Umbilical cord (tissue), 2 donors: ENCODE measurements at places on chromosomes 2 and 18.

- no peak for DNase-seq
These were observed 3.0 kb upstream of the ZNF516 start for GRCh38 chr18:76498064-76498463.

DNA sequence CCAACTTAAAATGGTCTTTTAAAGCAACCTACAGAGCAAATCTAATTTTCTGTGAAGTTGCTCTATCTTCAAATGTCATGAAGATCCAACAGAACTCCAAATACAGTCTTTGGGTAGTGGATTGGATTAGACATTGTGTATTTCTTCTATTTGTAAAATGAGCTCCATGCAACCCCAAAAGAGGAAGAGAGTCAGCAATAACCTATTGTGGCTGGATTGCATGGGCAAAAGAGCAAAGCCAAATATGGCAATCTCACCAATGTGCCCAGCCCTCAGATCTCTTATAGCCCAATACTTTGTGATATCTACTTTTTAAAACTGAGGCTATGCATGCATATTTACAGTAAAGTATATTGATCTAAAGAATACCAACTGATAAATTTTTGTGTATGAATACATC, 146.3 kb downstream of the TXNL1 start:
- no peak for DNase-seq

DNA sequence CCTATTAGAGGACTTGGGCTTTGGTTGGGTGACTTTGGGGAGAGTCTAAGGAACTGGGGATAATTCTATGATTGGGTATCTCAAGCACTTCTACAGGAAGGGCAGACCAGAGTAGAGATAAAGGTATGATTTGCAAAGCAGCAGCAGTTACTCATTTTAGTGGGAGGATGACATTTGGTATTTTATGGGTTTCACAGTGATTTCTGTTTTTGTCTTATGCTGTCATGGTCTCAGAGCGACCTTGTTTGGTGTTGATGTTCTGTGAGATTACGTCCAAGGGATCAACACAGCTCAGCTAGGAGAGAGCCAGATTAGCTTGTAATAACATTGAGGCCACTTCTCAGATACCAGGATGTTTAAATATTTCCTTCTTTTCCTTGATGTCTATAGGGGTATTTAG, 18.2 kb downstream of the TTR start:
- DNase-seq, result peak; percentile 20

GRCh38 chr2:171651667-171652415, 35.4 kb upstream of the DYNC1I2 start:
- no peak for DNase-seq

- no peak for DNase-seq
These were observed 4.5 kb downstream of the BOK start for GRCh38 chr2:241563031-241563507.

GRCh38 chr18:13035249-13035914, 44.2 kb downstream of the CEP192 start:
- no peak for DNase-seq

GRCh38 chr2:45233301-45233700, 224.0 kb upstream of the SIX2 start:
- DNase-seq, result no peak

- no peak for DNase-seq
These were observed 53.5 kb upstream of the ARHGAP15 start for GRCh38 chr2:143075711-143076110.

DNA sequence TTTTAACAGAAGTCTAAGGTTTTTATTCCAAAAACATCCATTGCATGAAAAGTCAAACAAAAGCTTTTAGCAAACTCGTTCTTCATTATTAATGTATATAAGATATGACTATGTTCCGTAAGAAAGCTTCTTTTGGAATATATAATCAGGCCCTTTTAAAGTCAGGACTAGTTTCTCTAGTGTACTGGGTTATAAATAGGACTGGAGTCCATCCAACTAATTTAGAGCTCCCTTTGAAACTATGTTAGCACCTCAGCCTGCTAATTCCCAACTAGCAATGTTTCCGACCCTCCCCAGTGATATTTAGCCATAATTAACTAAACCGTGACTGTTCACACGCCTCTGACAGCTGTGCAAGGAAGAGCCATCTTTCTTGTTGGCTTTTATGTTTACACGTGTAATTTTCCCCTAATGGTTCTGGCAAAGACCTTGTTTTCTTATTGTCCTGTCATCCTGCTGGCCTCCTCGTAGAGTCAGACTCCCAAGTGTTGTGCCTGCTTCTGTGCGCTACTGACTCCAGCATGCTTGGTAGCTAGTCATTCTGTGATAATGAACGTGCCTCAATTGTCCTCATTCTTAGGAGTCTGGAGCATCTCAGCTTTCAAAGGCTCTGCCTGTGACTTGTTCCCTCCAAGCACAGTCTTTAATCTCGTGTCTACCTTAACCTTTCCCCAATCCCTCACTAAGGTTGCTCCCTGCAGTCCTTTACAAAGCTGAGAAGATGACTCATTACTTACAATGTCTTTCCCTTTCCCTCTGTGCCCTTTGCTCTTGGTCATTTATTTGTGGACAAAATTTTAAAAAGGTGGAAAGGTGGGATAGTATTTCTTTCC, 172.2 kb upstream of the RASGRP3 start:
- no peak for DNase-seq

GRCh38 chr2:223789423-223789822, 48.0 kb downstream of the AP1S3 start:
- DNase-seq, result no peak

DNA sequence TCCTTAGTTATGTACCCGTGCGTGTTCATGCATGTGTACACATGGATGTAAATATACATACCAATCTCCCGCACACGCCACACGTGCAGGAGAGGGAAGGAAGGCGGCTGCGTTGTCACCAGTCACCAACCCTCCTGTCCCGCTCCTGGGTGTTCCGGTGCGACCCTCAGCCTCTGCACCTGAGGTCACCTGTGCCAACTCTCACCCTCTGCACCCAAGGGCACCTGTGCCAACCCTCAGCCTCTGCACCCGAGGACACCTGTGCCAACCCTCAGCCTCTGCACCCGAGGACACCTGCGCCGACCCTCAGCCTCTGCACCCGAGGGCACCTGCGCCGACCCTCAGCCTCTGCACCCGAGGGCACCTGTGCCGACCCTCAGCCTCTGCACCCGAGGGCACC, 192.8 kb upstream of the SALL3 start:
- DNase-seq, result no peak

DNA sequence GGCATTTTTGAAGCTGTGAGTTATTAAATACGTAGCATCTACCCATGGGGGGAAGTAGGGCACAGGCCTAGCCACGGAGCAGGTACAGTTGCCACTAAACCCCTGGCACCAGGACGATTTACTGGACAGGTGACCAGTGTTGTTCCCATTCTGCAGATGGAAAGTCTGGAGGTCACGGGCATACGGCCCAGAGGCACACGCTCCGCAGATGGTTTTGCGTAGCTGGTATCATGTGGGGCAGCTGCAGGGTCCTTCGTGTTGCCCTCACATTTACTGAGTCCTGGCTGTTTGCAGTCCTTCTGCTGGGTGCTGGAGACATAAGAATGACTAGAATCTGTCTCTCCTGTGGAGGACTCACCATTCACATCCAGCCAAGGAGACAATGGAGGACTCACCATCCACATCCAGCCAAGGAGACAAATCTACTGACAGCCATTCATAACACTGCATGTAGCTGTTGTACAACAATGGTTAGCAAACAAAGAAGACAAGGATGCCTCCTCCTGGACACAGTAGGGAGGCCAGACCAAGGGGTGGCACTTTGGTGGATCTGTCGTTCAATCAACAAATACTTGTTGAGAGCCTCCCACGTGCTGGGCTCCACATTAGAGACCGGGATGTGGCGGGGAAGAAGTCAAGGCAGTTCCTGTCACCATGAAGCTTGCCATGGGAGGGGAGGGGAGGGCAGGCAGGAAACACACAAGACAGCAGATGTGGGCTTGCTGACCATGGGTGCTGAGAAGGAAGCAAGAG, 24.9 kb downstream of the TWIST2 start:
- DNase-seq, result no peak

- DNase-seq, result no peak
These were observed 3.1 kb downstream of the RPRD1A start for GRCh38 chr18:36064027-36064808.

DNA sequence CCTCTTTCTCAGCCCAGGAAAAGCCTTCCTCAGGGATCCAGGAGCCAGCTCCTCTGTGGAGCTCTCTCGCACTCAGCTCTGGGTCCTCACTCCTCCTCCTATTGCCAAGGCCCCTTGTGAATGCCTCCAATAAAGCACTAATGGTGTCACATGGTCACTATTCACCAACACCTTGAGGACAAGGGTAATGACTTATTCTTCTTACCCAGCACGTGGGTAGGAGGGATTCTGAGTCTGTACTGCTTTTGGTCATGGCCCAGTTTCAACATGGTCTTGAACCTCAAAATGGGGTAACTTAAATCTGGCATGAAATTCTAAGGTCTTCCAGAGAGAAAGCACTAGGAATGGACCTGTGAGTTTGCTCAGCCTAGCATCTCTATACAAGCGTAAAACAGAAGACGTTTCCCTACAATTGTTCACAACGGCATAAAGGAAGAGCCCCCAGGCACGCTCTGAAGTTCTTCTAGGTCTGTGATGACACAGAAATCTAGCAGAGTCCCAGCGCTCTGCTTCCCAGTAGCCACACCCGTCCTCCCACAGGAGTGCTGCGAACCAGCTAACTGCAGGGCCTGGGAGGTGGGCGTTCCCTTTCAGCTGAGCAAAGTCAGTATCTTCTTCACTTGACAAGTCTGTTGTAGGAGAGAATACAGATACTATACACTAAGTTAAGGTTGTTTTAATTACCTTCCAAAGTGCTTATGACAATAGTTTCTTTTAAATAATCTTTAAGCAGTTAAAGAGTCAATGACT, 14.6 kb upstream of the KIDINS220 start:
- peak; percentile 81 for DNase-seq

DNA sequence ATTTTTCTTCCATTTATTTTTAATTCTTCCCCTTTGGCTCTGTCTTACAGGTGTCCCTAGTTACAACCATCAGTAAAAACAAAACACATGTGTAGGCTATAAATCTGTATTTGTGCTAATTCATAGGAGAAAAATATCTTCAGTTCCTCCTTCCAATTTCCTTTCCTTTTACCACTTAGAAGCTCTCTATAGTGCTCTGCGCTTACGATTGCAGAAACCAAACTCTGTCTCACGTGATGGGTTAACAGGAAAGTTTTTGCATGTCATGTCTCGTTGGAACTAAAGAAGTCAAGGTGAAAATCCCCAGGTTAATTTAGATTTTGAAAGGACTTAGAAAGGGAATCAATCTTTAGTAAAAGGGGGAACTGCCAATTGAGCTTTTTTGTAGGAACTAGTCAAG, 1390.5 kb upstream of the ZEB2 start:
- no peak for DNase-seq

GRCh38 chr18:62625019-62625418, 90.3 kb upstream of the PHLPP1 start:
- no peak for DNase-seq

DNA sequence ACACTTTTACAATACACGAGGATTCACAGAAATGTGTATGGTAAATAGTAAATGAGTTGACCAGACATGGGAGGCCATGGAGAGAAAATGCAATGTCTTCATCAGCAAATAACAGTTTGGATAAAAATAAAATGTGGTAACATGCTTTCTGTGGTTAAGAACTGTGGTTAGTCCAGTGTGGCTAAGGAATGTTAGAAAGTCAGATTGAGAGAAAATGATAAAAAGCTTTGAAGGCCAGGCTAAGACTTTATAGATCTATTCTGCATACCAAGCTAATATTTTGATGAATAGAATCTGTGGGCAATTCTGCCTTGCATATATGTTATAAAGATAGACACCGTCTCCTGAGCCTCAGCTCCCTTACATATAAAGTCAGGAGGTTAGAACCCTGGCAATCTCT, 215.9 kb downstream of the SOX11 start:
- no peak for DNase-seq

DNA sequence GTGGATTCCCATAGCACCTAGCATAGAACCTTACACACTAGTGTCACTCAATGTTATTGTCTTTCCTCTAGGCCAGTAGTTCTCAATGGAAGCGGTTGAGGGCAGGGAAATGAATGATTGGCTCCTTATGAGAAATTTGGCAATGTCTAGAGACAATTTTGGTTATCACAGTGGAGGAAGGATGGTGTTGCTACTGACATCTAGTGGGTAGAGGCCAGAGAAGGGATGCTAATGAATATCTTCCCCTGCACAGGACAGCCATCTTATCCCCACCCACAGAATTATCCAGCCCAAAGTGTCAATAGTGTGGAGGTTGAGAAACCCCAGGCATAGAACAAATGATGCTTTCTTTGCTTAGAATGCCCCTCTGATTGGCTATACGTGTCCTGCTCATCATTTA, 15.8 kb downstream of the C18orf63 start:
- DNase-seq, result peak; percentile 51
